ENCODE measurements at places on chromosomes 11 and 22. TPM values are rescaled to one million over a fixed set of nuclear protein-coding genes. Genes with fewer than 3 reads are reported as not detected.

DNA sequence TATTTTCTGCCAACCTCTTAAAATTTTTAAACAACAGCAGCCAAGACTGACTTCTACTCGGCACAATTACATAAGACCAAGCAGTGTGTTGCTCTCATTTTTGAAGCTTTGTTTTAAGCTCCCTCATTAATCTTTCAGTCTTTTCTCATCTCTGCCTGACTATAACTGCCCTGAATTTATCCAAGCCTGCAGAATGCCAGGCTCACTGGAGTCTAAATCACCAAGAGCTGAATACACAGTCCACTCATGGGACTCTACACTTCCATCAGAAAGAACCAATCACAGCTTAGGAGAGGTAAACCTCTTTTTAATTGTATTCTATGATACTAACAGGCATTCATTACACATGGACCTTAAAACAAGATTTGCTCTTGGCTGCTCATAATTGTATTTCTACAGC lies 178.7 kb downstream of the CADM1 start:
- DNase-seq: no peak

GRCh38 chr11:26949846-26950245 lies 44.1 kb upstream of the FIBIN start:
- DNase-seq: no peak

- DNase-seq: no peak
Observed at GRCh38 chr11:34576331-34576730, 44.6 kb upstream of the EHF start.

Gene IGLL5
- total RNA-seq: 0.52 TPM

Gene YAP1
- 281 TPM for total RNA-seq

Gene TMEM123
- 99.5 TPM for total RNA-seq

Gene B3GAT1
- total RNA-seq: not detected

Gene PRDX5
- 98.6 TPM for total RNA-seq
